ENCODE measurements at places on chromosomes 13 and 19. TPM values are rescaled to one million over a fixed set of nuclear protein-coding genes. Genes with fewer than 3 reads are reported as not detected.

The ZNF563 gene
- total RNA-seq = 4.2 TPM

The CYP4F3 gene
- total RNA-seq = 0.24 TPM

The KIR3DL2 gene
- not detected for total RNA-seq

The RUVBL2 gene
- total RNA-seq = 41.7 TPM

The CYP2B6 gene
- total RNA-seq = 0.27 TPM

The ZNF562 gene
- total RNA-seq = 22.5 TPM

The XAB2 gene
- 23.5 TPM for total RNA-seq

The ZNF90 gene
- total RNA-seq = 1.00 TPM

The TUBB4A gene
- 10.8 TPM for total RNA-seq

The CLDN10 gene
- total RNA-seq = not detected

The SRRM5 gene
- total RNA-seq = 0.13 TPM

The KCNN1 gene
- not detected for total RNA-seq

The BSG gene
- 1,928 TPM for total RNA-seq

The OR7A5 gene
- not detected for total RNA-seq

The FUT1 gene
- total RNA-seq = 1.8 TPM

The MUC16 gene
- not detected for total RNA-seq

The EFNB2 gene
- 8.4 TPM for total RNA-seq

The LGALS4 gene
- total RNA-seq = 0.86 TPM

The FAM124A gene
- 12.2 TPM for total RNA-seq

The FUT6 gene
- total RNA-seq = not detected

The SSC5D gene
- total RNA-seq = 2.6 TPM

The SYNGR4 gene
- total RNA-seq = not detected

The ZNF534 gene
- total RNA-seq = 0.43 TPM

The XRCC1 gene
- 12.4 TPM for total RNA-seq

The ZNF729 gene
- total RNA-seq = not detected

Measured in Right ventricle myocardium superior (tissue), 1 donor.